ENCODE measurements at places on chromosomes 11 and 22. TPM values are rescaled to one million over a fixed set of nuclear protein-coding genes. Genes with fewer than 3 reads are reported as not detected.
A peak's percentile ranks its signal among the peaks of the same experiment; 100 is the strongest.

- no peak for DNase-seq
Measured at GRCh38 chr11:65404638-65405339, 17.8 kb upstream of the NEAT1 start.

DNA sequence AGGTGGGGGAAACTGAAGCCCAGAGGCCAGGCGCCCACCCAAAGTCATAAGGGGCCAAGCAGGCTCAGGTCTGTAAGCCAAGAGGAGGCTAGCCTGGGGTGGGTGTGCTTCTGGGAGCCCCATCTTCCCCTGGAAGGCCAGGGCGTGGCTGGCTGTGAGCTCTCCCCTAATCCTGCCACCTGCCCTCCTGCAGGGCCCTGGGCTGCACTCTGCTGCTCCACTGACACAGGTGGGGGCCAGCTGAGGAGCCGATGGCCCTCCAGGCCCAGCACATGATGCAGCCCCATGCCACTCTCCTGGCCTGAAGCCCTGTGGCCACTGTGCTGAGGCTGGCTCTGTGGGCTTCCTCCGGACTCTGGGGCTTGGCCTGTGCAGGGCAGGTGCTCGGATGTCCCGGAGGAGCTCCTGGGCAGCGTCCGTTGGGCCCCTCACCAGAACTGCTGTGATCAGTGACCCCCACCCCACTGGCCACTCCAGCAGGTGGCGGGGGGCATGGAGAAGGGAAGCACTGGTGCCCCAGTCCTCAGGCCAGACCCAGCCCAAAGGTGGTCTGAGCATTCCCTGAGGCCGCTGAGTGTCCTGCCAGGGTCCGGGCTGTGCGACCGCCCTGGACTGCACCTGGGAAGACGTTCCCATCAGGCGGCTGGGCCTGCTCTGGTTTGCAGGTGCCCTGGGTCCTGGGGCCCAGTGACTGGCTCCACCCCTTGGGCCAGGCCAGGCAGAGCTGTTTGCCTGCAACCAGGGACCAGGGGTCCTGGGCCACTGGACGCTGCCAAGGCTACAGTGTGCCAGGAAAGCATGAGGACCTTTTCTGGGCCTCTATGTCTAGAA is 8.5 kb downstream of the PIM3 start:
- DNase-seq, result no peak

GRCh38 chr22:50010676-50011446 is 1.7 kb downstream of the IL17REL start:
- peak; percentile 66 for DNase-seq

GRCh38 chr11:2309251-2310072 is 7.6 kb downstream of the TSPAN32 start:
- DNase-seq, result no peak

DNA sequence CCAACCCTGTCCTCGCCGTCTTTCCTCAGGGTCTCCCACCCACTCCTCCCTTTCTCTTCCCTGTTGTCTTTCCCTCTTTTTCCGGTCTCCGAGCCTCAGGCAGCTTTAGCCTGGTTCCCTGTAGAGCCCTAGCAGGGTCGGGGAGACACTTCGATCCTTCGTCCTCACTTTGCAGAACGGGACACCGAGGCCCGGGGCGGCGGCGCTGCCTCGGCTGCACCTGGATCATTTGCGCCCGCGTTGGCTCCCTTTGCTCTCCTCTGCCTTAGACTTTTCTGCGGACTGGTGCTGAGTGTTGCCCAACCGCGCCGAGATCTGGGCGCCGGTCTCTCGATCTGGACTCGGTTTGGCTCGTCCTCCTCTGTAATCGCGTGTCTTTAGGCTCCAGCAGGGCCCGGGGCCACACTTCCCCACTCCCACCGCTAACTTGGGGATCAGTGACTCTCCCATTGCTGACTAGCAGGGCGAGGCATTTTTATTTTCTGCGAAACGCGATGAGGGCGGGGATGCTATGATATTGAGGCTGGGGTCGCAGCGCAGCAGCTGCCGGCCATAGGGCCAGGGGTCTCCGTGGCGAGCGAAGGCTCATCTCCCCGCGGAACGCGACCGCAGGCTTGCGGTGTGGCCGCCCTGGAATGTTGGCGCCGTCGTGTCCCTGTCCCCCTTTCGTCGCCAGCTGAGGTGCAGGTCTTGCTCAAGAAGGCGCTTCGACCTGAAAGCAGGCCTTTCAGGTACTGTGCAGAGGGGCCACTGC is 1.6 kb upstream of the E2F8 start:
- DNase-seq, result peak; percentile 11

DNA sequence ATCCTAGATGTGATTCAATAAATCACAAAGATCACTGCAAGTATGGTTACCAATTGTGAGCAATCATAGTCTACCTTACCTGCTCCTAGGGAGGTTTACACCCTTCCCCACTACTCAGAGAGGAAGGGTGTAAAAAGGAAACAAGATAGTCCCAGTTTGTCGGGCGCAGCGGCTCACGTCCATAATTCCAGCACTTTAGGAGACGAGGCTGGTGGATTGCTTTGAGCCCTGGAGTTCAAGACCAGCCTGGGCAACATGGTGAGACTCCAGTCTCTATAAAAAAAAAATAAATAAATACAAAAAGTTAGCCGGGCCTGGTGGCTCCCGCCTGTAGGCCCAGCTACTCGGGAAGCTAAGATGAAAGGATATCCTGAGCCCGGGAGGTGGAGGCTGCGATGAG is 962 bp upstream of the AMBRA1 start:
- no peak for DNase-seq

DNA sequence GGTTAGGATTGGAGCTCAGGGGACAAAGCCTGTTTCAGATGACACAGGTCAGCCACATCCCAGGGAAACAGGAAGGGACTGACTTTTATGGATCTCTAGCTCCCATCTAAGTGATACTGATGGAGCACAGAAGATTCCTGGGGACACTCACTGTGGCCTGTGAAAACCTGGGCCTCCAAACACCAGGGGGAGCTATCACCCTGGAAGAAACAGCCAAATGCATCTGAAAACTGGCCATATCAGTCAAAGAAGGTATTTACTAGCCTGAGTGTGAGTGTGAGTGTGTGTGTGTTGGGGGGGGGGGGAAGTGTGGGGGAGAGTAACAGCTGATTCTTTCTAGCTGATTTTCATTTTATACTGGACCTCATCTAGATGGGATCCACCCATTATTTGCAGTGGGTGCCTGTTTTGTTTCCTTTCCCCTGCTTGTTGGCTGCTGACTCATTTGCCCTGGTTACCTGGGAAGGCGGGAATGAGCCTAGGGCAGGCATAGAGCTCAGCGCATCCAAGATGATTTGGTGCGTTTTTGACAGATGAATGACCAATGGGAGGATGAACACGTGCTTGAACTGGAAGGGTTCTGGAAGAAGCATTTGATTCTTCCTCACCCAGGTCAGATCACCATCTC is 284.0 kb downstream of the KIRREL3 start:
- DNase-seq, result peak; percentile 61

- DNase-seq, result no peak
Measured at GRCh38 chr11:12942157-12942556, 67.0 kb upstream of the RASSF10 start.

- DNase-seq, result no peak
Measured at GRCh38 chr11:107834995-107835394, 23.6 kb downstream of the SLC35F2 start.

- no peak for DNase-seq
Measured at GRCh38 chr22:48695251-48695650, 1132.4 kb downstream of the BRD1 start.

- DNase-seq, result no peak
Measured at GRCh38 chr22:43425976-43426785, 14.4 kb downstream of the MPPED1 start.

GRCh38 chr11:78020246-78020645 is 2.8 kb downstream of the KCTD14 start:
- no peak for DNase-seq

DNA sequence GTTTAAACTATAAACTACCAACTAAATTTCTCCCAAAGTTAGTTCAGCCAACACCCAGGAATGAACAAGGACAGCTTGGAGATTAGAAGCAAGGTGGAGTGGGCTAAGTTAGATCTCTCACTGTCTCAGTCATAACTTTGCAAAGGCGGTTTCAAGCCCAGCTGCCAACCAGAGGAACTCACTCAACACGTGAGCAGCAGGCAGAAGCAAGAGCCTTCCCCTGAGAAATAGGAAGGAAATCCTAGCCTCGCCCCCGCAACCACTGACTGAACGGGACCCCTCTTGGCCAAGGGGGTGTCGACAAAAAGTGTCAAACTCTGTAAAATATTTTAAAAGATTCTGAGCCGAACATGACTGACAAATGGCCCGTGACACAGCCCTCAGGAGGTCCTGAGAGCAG is 4.4 kb upstream of the KRTAP5-9 start:
- DNase-seq, result peak; percentile 41

DNA sequence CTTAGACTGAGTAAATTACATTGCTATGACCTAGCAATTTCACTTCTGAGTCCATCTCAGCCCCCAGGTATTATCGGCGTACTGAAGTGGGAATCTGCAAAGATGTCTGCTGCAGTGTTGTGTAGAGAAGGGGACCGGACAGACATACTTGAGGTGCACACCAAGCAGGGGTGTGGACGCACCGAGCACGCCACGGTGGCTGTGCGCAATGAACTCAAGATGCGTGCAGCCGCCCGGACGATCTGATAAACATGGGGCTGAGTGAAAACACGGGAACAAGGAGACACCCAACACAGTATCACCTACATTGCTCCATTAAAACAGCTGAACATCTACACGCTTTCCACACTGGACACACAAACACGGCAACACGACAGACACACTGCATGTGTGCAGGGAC is 454.3 kb downstream of the OPCML start:
- DNase-seq, result no peak

GRCh38 chr11:122979103-122979814 is 2.4 kb downstream of the BSX start:
- no peak for DNase-seq

GRCh38 chr11:1226226-1226985 is 3.5 kb downstream of the MUC5B start:
- DNase-seq, result no peak

DNA sequence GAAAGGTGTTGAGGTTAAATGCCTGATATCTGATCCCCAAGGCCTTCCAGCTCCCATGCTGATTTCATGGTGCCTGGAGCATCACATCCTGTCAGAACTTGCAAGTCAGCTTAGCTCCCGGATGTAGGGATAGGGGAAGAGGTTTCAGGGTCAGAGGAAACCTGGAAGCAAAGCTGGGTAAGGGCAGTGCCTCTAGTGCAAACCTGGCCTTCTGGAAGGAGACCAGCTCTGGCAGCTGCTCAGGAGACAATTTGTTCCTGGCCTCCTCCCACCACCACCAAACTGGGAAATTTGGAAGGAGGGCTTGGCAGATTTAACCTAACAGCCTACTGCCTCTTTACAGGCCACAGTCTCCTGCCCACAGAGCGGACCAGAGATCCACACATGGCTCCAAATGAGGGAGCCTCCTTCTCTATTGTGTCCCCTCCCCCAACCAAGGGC is 9.2 kb upstream of the TSKU start:
- no peak for DNase-seq

DNA sequence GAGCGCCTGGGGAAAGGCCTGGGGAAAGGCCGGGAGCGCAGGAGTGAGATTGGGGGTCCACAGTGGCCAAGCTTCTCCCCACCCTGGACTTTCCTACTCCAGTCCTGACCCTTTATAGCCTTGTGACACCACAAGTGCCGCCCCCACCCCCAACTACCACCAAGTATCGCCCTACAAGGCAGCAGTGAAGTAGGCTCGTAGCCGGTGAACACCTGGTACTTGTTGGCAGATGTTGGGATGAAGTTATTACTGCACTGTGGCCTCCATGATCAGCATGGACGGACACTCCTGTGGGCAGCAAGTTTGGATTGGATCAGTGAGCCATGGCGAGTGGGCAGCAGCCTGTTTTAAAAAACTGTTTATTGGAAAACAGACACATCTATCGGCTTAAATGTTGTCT is 45.0 kb downstream of the EIF3F start:
- DNase-seq, result no peak

DNA sequence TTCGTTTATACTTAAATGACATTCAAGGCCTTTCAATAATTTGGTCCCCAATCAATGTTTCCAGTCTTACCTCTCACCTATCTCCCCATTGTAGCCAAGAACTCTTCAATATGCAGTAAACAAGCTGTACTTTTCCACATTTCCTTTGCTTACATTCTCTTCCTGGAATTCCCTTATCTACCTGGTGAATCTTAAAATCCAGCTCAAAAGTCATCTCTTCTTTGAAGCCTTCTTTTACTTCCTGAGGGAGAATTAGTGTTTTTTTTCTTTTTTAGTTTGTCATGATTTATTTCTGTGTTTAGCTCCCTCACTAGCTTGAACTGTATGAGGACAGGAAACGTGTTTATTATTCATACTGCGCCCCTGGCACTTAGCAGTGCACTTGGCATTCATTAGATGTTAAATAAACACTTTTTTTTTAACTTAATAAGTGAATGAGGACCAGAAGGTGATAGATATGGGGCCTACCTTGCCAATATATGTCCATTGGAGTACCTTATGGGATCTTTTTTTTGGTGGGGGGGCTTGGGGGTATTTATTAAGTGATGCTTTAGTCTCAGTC is 4.9 kb upstream of the PTS start:
- DNase-seq, result no peak

DNA sequence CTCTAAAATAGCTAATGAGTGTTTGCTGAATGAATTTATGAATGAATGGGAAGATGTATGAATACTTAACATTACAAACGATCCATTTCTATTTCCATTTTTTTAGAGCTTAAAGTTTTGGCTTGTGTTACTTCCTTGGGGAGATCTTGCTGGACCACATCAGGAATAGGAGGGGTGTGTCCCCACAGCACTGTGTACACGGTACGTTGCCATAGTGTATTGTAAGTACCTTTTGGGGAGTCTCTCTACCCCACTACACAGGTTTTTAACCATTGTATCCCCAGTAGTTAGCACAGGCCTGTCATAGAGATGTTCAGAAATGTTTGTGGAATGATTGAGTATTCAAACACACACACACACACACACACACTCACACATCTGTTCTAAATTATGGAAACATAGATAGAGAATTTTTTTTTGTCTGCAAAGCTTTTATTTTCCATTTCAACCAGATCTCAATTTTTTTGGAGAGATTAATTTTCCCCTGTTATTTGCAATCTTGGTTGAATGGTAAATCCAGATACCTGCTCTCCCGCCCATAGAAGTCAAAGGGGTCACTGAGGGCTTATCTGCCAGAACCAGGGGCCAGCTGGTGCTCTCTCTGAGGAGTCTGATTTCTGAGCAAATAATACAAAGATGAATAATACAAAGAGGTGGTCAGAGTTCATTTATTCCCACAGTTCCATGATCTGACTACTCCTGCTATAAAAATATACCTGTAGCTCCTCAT is 471.0 kb downstream of the INSC start:
- no peak for DNase-seq

GRCh38 chr11:36354221-36355003 is 58.3 kb downstream of the PRR5L start:
- DNase-seq, result no peak

GRCh38 chr11:91912322-91912721 is 312.3 kb upstream of the FAT3 start:
- no peak for DNase-seq

The MS4A8 gene
- not detected for total RNA-seq

The KDM4E gene
- not detected for total RNA-seq

The E2F8 gene
- 13.1 TPM for total RNA-seq

The OR51L1 gene
- total RNA-seq, result not detected

The USP35 gene
- total RNA-seq, result 7.7 TPM

The KCNA4 gene
- total RNA-seq, result not detected

The GTSE1 gene
- 41.4 TPM for total RNA-seq

The TSSK2 gene
- total RNA-seq, result not detected

The BIK gene
- 2.5 TPM for total RNA-seq

The DDI1 gene
- total RNA-seq, result not detected

Data from activated CD8-positive, alpha-beta T cell treated with anti-CD3 and anti-CD28 coated beads for 36 hours (primary cell).